Motor neuron (in vitro differentiated cells): ENCODE measurements at places on chromosomes 2 and 18. TPM values are rescaled to one million over a fixed set of nuclear protein-coding genes. Genes with fewer than 3 reads are reported as not detected.
A peak's percentile ranks its signal among the peaks of the same experiment; 100 is the strongest.

The MEIS1 gene
- 11.7 and 13.3 TPM in 2 replicates for total RNA-seq

The SCYGR4 gene
- 0.39 and 0.62 TPM in 2 replicates for total RNA-seq

The TRABD2A gene
- total RNA-seq: 1.3 and 3.5 TPM in 2 replicates

The IL1RL1 gene
- 0.11 TPM in 1 of 2 replicates, not detected in the other for total RNA-seq

The CD226 gene
- 0.11 and 0.25 TPM in 2 replicates for total RNA-seq

The CIDEA gene
- not detected in 2 replicates for total RNA-seq

The DLX2 gene
- 0.14 TPM in 1 of 2 replicates, not detected in the other for total RNA-seq

The RGPD4 gene
- 0.16 and 0.23 TPM in 2 replicates for total RNA-seq

The NYAP2 gene
- total RNA-seq: 4.8 and 7.7 TPM in 2 replicates

The TEX44 gene
- total RNA-seq: not detected in 2 replicates

The TTR gene
- 0.94 and 4.2 TPM in 2 replicates for total RNA-seq

The CD8B gene
- total RNA-seq: not detected in 2 replicates

The KLHL30 gene
- total RNA-seq: 0.15 and 0.49 TPM in 2 replicates

The CENPA gene
- 1.1 and 1.6 TPM in 2 replicates for total RNA-seq

The DYNC2LI1 gene
- total RNA-seq: 56.0 and 62.0 TPM in 2 replicates

The TBR1 gene
- total RNA-seq: 0.45 and 0.53 TPM in 2 replicates

The CLIP4 gene
- total RNA-seq: 25.1 and 32.1 TPM in 2 replicates

DNA sequence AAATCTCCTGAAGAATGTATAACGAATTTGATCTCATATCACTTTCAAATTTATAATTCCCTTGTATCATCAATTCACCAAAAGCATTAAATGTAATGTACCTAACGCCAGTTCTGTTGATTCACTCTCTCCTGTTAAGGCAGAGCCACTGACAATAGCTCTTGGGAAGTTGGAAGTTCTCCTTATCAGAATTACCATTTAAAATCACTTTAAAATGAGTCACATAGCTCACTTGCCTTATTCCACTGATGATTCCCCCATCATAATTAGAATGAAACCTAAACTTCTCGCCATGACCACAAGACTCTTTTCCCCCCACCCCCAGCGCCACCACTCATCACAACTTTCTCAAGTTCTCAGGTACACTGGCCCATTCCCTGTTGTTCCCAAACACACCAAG, 117.1 kb downstream of the PID1 start:
- ATAC-seq: no peak

GRCh38 chr18:46916551-46917107, 678 bp downstream of the PIAS2 start:
- ATAC-seq: no peak

- ATAC-seq: no peak
Observed at GRCh38 chr2:219384083-219384713, 3.5 kb downstream of the DNPEP start.

DNA sequence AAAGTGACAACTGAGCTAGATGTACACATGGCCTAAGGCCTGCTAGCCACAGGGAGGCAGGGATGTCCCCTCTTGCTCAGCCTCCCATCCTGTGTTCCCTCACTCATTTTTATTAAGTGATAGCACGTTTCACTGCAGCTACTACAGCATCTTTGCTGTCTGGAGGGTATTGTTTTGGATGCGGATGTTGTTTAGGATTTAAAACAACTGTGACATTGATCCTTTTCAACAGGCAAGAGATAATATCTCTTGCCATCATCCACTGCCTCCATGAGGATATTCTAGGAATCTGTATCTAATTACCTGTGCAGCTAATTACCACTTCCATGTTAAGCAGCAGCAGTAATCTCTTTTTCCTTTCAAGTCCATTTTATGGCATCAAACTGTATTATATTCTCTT, 345.4 kb downstream of the PARD3B start:
- no peak for ATAC-seq

DNA sequence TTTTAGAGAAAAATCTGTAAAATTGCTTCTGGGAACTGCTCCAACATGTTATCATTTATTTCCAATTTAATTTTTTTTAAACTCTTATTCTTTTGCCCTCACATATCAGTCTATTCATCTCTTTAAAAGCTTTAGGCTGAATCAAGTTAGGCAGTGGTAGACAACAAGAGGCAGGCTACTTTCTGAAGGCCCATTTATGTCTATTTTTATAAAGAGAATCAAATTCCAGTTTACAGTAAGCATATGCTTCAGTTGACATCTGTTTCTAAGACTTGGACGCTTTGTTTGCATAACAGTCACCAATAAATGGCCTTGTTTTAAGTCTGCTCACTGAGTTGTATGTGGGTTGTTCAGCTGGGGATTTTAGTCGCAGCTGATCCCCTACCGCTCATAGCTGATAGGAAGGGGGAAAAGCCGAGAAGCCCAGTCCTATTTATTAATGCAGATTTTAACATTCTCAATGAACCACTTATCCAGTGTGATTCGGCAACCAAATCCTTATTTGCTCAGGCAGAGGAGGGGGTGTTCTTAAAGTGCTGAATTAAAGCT, 260.4 kb upstream of the SIX3 start:
- no peak for ATAC-seq

- no peak for ATAC-seq
Observed at GRCh38 chr2:172446474-172447063, 19.2 kb downstream of the ITGA6 start.

- ATAC-seq: no peak
Observed at GRCh38 chr2:4903656-4904348, 788.4 kb upstream of the SOX11 start.

- no peak for ATAC-seq
Observed at GRCh38 chr2:59233920-59234319, 992.8 kb upstream of the FANCL start.

DNA sequence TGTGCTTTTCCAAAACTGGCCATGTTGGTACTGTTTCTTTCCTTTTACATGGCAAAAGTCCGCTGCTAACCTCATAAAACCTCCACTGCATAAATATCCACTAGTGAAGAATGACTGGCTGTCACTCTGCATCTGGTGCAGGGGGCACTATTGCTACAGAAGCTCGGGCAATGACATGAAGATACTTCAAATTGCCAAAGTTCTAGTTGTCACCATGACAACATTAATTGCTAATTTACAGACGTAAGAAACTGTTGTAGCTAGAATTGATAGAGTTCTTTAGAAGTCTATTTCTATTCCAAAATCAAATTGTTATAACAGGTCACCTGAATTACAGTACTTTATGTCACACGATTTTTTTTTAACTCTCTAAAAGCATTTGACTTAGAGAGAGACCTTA, 845 bp downstream of the CFAP210 start:
- ATAC-seq: no peak

DNA sequence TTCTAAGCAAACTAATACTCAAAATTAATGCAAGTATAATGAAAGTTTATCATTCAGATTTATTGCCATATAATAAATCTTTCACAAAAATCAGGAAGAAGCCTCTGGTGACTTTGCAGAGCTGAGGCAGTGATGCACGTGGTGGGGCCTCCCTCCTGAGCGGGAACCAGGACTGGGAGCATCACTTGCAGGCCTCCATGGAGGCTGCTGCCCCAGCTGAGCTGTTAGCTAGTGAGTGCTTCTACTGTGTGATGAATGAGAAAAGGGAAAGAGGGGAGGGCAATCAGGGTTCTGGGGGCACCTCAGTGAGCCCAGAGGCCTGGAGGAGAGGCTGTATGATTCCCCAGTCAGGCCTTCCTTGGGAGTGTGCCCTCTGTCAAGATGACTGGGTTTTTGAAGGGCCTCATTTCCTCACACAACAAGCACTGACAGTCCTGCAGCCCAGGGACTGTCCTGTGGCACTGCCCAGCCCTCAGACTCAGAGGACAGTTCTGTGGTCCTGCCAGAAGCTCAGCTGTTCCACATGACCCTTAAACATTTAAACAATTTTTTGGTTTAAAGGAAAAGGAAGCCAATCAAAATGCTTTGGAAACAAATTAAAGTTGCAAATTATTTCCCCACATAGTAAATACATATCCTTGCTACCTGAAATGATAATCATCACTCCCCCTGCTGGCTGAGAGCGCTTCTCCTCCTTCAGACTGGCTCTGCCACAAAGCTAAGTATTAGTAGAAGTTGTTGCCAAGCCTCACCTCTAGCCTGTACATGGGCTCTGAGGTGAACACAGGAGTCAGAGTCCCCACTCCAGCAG, 90.9 kb upstream of the SMAD7 start:
- ATAC-seq: peak; percentile 64

GRCh38 chr2:128447538-128447995, 128.9 kb upstream of the HS6ST1 start:
- no peak for ATAC-seq

- no peak for ATAC-seq
Observed at GRCh38 chr18:31546476-31546875, 45.2 kb upstream of the TTR start.

- peak; percentile 53 for ATAC-seq
Observed at GRCh38 chr2:221675201-221675908, 103.3 kb upstream of the EPHA4 start.

DNA sequence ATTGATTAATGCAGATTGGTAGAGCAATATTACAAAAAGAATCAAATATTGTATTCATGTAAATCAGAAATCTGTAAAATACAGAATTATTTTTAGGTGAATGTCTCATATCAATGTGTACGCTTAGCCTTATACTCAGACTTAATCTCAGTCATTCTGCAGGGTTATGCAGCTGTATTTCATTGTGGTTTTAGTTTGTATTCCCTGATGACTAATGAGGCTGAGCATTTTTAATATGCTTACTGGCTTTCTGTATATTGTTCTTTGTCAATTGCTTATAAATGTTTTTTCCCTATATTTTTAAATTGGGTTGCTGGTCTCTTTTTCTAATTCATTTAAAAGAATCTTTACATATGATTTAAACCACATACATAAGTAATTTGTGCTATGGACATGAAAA, 50.1 kb downstream of the CDH19 start:
- ATAC-seq: no peak

DNA sequence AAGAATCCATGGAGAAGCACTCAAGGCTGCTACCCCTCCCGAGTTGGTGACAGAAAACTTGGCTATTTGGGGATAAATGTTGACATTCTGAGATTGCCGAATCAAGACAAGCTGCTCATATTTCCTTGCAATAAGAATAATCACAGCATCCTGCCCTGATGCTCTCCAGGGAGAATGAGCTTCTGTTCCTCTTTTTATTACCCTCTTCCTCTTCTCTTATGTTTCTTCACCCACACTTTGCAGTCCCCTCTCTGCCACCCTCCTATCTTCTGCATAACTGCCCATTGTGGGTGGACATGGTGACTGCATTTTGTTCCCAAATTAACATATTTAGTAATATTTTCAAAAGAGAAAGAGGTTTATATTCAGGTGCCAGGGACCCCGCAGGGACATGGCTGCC, 11.9 kb upstream of the MSGN1 start:
- ATAC-seq: no peak

GRCh38 chr2:79901161-79901560, 388.3 kb downstream of the CTNNA2 start:
- no peak for ATAC-seq

GRCh38 chr2:63553049-63553448, 35.2 kb downstream of the WDPCP start:
- ATAC-seq: no peak

GRCh38 chr2:131104487-131105155, 515 bp upstream of the PLEKHB2 start:
- ATAC-seq: peak; percentile 25

GRCh38 chr2:111657351-111657975, 226.5 kb downstream of the ANAPC1 start:
- ATAC-seq: no peak

GRCh38 chr2:21333684-21334083, 209.9 kb downstream of the TDRD15 start:
- ATAC-seq: peak; percentile 43

- peak; percentile 92 for ATAC-seq
Observed at GRCh38 chr2:240851078-240851991, 17.3 kb upstream of the AGXT start.

- ATAC-seq: no peak
Observed at GRCh38 chr2:61911510-61911909, 6.0 kb downstream of the COMMD1 start.

DNA sequence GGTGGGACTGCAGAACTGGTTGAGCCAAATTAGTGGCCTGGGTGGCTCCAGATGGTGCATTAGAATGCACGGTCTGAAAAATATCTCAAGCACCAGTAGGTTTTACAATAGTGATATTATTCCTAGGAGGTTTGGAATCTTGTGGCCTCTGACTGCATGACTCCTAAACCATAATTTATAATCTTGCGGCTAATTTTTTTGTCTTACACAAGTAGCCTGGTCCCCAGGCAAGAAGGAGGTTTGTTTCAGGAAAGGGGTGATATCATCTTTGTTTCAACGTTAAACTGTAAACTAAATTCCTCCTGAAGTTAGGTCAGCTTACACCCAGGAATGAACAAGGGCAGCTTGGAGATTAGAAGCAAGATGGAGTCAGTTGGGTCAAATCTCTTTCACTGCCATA, 98.9 kb upstream of the ARL4C start:
- ATAC-seq: no peak

GRCh38 chr2:55776479-55776878, 82.8 kb upstream of the PNPT1 start:
- ATAC-seq: no peak
